ENCODE measurements at places on chromosomes 1 and 21.

GRCh38 chr1:153395136-153395685, 4.3 kb upstream of the S100A8 start:
- no peak overlapping the region for H3K27ac ChIP-seq
- no peaks in the 10 kb centered on the region for H3K36me3 ChIP-seq
- peaks cover under 1% of the 10 kb centered on the region for H3K27me3 ChIP-seq
- H3K4me3 ChIP-seq: no peak overlapping the region

- no peak for DNase-seq
- H3K27me3 ChIP-seq: no peaks in the 10 kb centered on the region
- no peak overlapping the region for H3K27ac ChIP-seq
- H3K4me3 ChIP-seq: no peak overlapping the region
These were observed 42.5 kb downstream of the CCN1 start for GRCh38 chr1:85623061-85623471.

- DNase-seq: no peak
- H3K4me1 ChIP-seq: no peaks in the 10 kb centered on the region
- no peak overlapping the region for H3K4me3 ChIP-seq
These were observed 17.3 kb downstream of the CA6 start for GRCh38 chr1:8962812-8963530.

DNA sequence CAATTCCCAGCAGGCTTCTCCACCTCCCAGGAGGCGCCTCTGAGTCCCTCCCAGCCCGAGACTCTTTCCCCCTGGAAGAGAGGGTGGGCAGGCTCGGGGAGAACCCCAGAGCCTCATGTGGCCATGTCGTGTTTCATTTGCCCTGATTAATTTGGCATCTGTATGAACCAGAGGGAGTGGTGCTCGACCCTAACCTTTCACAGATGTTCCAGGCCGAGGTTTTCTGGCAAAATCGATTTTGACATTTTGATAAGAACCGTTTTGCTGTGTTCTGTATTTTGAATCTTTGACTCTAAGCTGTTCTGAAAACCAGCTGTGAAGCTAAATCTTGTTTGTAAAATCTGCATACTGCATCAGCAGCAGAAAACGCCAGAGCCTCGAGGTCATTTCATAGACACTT, 367.4 kb downstream of the CAMTA1 start:
- H3K27ac ChIP-seq: no peak overlapping the region
- no peaks in the 10 kb centered on the region for H3K27me3 ChIP-seq
- no peaks in the 10 kb centered on the region for H3K36me3 ChIP-seq

DNA sequence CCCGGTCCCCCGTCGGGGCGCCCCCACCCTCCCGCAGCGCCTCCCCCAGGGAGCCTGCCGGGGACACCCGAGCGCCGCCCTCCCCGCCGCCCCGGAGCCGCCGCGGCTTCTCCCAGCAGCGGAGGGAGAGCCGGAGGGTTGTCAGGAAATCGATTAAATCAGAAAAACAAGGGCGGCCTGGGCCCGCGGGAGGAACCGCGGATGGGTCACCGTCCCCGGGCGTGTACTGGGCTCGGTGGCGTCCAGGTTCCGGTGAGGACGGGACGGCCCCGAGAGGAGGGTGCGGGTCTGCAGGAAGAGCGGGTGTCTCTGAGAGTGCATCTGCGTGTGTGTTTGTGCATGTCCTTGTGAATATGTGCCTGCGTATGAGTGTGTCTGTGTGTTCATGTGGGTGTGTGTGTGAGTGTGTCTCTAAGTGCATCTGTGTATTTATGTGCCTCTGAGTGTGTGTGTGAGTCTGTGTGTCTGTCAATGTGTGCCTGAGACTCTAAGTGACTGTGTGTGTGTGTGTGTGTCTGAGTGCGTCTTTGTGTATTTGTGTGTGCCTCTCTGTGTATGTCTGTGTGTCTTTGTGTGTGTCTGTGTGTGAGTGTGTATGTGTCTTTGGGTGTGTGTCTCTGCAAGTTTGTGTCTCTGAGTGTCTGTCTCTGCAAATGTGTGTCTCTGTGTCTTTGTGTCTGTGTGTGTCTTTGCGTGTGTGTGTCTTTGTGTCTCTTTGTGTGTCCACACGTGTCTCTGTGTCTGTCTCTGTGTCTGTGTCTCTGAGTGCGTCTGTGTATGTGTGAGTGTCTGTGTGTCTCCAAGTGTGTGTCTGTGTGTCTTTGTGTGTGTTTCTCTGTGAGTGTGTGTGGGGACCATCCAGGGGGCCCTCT, 1.1 kb downstream of the SPSB1 start:
- peaks cover 4% of the 10 kb centered on the region for H3K27me3 ChIP-seq
- H3K4me1 ChIP-seq: peaks cover 36% of the 10 kb centered on the region
- H3K4me3 ChIP-seq: peak overlapping the region; percentile 63
- peak overlapping the region; percentile 84 for H3K27ac ChIP-seq
- DNase-seq: no peak
- H3K36me3 ChIP-seq: no peaks in the 10 kb centered on the region

- no peaks in the 10 kb centered on the region for H3K4me1 ChIP-seq
- no peak overlapping the region for H3K27ac ChIP-seq
- DNase-seq: no peak
These were observed 57.9 kb upstream of the SLC5A9 start for GRCh38 chr1:48164571-48164970.

- peaks cover 18% of the 10 kb centered on the region for H3K4me1 ChIP-seq
- H3K27me3 ChIP-seq: no peaks in the 10 kb centered on the region
- H3K4me3 ChIP-seq: peak overlapping the region; percentile 14
- H3K36me3 ChIP-seq: no peaks in the 10 kb centered on the region
- peak overlapping the region; percentile 62 for H3K27ac ChIP-seq
- DNase-seq: peak; percentile 90
These were observed 1638.3 kb downstream of the MRPL39 start for GRCh38 chr21:23968722-23969647.

GRCh38 chr1:77824079-77824478, 44.6 kb downstream of the MIGA1 start:
- peaks cover 10% of the 10 kb centered on the region for H3K36me3 ChIP-seq
- no peak overlapping the region for H3K4me3 ChIP-seq
- H3K27me3 ChIP-seq: no peaks in the 10 kb centered on the region

- H3K36me3 ChIP-seq: no peaks in the 10 kb centered on the region
- no peak overlapping the region for H3K4me3 ChIP-seq
- H3K27ac ChIP-seq: no peak overlapping the region
- no peaks in the 10 kb centered on the region for H3K27me3 ChIP-seq
These were observed 1265.3 kb upstream of the ADGRL2 start for GRCh38 chr1:80535466-80535865.

GRCh38 chr21:32297449-32297848, 1.2 kb upstream of the MRAP start:
- H3K4me1 ChIP-seq: no peaks in the 10 kb centered on the region
- no peak for DNase-seq
- no peak overlapping the region for H3K27ac ChIP-seq
- H3K27me3 ChIP-seq: no peaks in the 10 kb centered on the region
- no peaks in the 10 kb centered on the region for H3K36me3 ChIP-seq
- H3K4me3 ChIP-seq: no peak overlapping the region
